Right cardiac atrium (tissue), 5 donors: ENCODE measurements at places on chromosomes 7 and 10. TPM values are rescaled to one million over a fixed set of nuclear protein-coding genes. Genes with fewer than 3 reads are reported as not detected.

The AEBP1 gene
- 124 TPM for total RNA-seq

- no peak for DNase-seq
Measured at GRCh38 chr7:141715794-141716689, 7.9 kb downstream of the WEE2 start.

The LRIT1 gene
- total RNA-seq: not detected

The HDAC9 gene
- total RNA-seq: 22.2 TPM

DNA sequence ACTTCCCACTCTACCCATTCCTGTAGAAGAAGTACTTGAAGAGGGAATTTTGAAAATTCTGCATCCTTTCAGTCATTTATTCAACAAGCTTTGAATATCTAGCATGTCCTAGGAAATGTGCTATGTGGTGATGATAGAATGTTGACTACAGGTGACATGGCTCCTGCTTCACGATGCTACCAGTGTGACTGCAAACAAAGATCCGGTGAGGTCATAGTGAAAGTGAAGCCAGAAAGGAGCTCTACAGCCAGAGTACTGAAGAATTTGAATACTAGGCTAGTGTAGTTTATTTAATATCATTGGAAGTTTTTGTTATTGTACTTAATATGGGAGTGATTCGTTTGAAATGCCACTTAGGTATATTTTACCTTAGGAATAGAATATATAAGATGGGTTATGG, 348.1 kb downstream of the TFEC start:
- no peak for DNase-seq

The CBLL1 gene
- 20.5 TPM for total RNA-seq

GRCh38 chr10:132332433-132332754, 401 bp downstream of the LRRC27 start:
- no peak for DNase-seq

DNA sequence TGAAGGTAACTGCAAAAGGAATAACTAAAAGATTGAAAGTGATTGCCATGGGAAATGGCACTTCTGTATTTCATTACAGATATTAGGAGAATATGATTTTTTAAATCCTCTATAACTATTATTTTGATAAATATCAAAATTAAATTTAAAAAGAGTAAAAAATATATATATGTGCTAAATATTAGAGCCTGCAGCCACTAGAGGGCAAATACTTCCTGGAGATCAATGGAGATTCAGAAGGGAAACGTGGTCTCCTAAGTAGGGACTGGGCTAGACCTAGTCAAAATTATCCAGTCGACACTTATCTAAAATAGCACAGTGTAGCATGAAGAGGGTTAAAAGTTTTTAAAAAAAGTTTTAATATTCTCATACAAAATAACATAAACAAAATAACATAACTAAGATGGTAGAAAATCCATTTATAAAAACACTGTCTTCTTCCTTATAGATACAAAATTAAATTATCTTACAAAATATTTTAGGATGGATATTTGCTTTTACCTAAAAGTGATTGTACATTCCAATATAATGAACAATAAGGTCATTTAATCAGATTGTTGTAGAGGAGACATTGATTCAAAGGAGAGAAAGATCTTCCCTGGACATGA, 434.3 kb downstream of the MDFIC start:
- no peak for DNase-seq

DNA sequence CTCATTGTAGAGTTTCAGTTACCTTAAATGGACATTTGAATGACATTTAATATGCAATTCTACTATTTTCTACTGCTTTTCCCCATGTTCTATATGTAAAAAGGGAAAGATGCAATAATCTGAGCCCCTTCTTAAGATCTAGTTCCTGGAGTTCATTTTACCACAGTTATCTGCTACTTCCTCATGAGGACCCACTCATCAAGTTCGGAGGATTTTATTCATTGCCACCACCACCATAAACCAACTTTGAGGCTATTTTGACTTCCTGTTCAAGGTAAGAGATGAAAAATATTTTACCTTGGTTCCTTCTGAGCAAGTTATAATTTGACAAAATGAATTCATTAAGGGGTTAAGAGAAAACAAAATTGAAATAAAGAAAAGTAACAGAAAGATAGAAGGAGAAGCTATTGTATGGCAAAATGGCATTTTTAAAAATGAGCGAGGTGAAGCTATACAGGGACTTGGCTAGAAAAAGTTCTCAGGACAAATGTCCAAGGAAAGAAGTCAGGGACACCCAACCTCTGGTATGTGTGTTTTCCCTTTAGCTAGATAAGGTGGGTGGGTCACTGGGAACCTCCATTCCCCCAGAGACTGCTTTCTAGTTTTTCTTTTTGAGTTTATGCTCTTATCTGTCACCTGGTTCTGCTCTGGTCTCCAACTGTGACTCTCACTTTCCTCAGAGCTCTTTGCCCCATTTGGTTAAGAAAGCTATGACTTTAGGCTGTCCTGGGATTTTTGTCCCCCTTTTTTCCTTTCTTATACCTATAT, 14.9 kb upstream of the FAM3C start:
- no peak for DNase-seq

The NPFFR1 gene
- total RNA-seq: 0.03 TPM
